ENCODE measurements at places on chromosomes 12 and 14. TPM values are rescaled to one million over a fixed set of nuclear protein-coding genes. Genes with fewer than 3 reads are reported as not detected.

GRCh38 chr14:36683083-36683724 lies 21.5 kb downstream of the PAX9 start:
- H3K4me3 ChIP-seq, result no peak overlapping the region
- DNase-seq, result no peak
- H3K4me1 ChIP-seq, result no peaks in the 10 kb centered on the region
- no peak overlapping the region for H3K27ac ChIP-seq

- H3K27ac ChIP-seq, result no peak overlapping the region
- H3K4me3 ChIP-seq, result no peak overlapping the region
- no peaks in the 10 kb centered on the region for H3K27me3 ChIP-seq
- peaks cover 2% of the 10 kb centered on the region for H3K36me3 ChIP-seq
Measured at GRCh38 chr12:92574051-92574783, 128.6 kb upstream of the PLEKHG7 start.

DNA sequence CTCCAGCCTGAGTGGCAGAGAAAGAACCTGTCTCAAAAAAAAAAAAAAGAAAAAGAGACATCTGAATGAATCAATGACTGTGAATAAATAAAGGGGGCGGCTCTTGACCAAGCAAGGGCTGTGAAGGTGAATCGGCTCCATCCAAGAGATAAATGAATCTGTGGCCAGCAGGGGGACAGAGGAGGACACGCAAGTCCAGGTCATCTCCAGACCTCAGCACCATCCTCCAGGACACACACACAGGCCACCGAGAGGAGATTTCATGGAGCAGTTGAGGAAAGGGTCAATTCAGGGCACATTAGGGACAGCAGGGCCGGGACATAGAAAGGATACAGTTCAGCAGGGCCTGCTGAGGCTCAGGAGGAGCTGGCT lies 21.6 kb downstream of the TRPV4 start:
- H3K27ac ChIP-seq, result no peak overlapping the region
- no peaks in the 10 kb centered on the region for H3K4me1 ChIP-seq
- H3K4me3 ChIP-seq, result no peak overlapping the region
- H3K27me3 ChIP-seq, result peaks cover 3% of the 10 kb centered on the region
- DNase-seq, result no peak

DNA sequence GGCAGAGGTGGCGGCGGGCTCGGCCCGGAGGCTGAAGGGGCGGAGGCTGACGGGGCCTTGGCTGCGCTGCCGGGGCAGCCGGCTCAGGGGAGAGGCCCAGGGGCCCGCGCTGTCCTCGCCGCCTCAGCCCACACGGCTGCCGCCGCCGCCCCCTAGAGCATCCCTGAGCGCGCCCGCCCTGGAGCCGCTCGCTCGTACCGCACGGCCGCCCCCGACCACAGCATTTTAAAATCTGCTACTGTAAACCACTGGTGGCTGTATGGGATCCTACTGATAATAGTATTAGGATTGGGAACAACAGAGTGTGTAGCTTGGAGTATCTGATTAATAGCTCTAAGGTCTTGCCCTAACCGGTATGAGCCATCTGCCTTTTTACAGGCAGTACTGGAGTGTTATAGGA lies 22.2 kb upstream of the EDDM3A start:
- no peaks in the 10 kb centered on the region for H3K36me3 ChIP-seq
- H3K4me1 ChIP-seq, result no peaks in the 10 kb centered on the region
- H3K4me3 ChIP-seq, result no peak overlapping the region
- H3K27ac ChIP-seq, result no peak overlapping the region

- no peaks in the 10 kb centered on the region for H3K36me3 ChIP-seq
- no peak overlapping the region for H3K27ac ChIP-seq
- no peaks in the 10 kb centered on the region for H3K4me1 ChIP-seq
- H3K4me3 ChIP-seq, result no peak overlapping the region
Measured at GRCh38 chr12:106343214-106343528, 14.4 kb upstream of the POLR3B start.

GRCh38 chr12:93025145-93026103 lies 96.3 kb upstream of the EEA1 start:
- H3K4me1 ChIP-seq, result no peaks in the 10 kb centered on the region
- no peaks in the 10 kb centered on the region for H3K36me3 ChIP-seq
- peaks cover 6% of the 10 kb centered on the region for H3K27me3 ChIP-seq
- no peak for DNase-seq

- H3K27ac ChIP-seq, result no peak overlapping the region
- H3K27me3 ChIP-seq, result no peaks in the 10 kb centered on the region
- H3K4me3 ChIP-seq, result no peak overlapping the region
- peaks cover 51% of the 10 kb centered on the region for H3K4me1 ChIP-seq
- no peaks in the 10 kb centered on the region for H3K36me3 ChIP-seq
Measured at GRCh38 chr14:68943107-68943506, 36.0 kb downstream of the ACTN1 start.

DNA sequence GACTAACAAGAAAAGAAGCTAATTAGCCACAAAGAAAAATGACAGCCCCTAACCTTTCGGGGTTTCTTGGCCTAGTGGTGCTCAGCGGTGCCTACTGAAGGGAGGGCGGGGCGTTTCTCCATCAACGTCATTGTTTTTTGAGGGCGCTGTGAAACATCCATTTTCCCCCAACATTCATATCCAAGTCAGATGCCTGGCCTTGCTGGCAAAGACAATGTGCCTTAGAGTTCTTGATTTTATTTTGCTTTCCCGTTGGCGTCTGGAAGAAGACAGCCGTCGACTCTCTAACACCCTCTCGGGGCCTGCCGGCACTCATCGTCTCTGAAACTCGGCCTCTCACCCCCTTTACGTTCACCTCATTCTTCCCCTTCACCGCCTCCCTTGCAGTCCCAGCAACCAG lies 154.5 kb downstream of the PHETA1 start:
- no peaks in the 10 kb centered on the region for H3K36me3 ChIP-seq
- H3K27me3 ChIP-seq, result peaks cover 16% of the 10 kb centered on the region
- no peaks in the 10 kb centered on the region for H3K4me1 ChIP-seq
- DNase-seq, result no peak
- no peak overlapping the region for H3K27ac ChIP-seq

GRCh38 chr12:131202592-131203378 lies 249.1 kb downstream of the ADGRD1 start:
- no peak for DNase-seq
- no peaks in the 10 kb centered on the region for H3K36me3 ChIP-seq
- no peak overlapping the region for H3K27ac ChIP-seq

- no peaks in the 10 kb centered on the region for H3K36me3 ChIP-seq
- no peak for DNase-seq
- H3K4me1 ChIP-seq, result no peaks in the 10 kb centered on the region
Measured at GRCh38 chr12:75571656-75572205, 60.3 kb upstream of the KRR1 start.

DNA sequence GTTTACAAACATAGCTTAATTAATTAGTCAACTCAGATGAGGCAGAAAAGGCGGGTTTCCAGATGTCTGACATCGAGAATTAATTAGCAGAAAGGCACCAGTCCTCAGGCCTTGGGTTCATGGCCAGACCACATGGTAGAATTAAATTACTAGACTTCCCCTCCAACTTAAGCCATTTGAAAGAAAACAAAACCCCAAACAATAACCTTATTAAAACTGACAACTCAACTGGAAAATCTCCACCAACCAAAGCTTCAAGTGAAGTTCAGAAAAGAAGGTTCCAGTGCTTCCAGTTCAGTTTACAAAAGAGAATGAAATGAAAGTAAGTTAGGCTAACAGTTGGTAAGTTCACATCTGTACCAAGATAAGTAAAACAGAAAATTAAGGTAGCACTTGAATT lies 349.5 kb downstream of the GRIN2B start:
- peaks cover 1% of the 10 kb centered on the region for H3K27me3 ChIP-seq
- H3K4me1 ChIP-seq, result no peaks in the 10 kb centered on the region
- no peak overlapping the region for H3K27ac ChIP-seq

DNA sequence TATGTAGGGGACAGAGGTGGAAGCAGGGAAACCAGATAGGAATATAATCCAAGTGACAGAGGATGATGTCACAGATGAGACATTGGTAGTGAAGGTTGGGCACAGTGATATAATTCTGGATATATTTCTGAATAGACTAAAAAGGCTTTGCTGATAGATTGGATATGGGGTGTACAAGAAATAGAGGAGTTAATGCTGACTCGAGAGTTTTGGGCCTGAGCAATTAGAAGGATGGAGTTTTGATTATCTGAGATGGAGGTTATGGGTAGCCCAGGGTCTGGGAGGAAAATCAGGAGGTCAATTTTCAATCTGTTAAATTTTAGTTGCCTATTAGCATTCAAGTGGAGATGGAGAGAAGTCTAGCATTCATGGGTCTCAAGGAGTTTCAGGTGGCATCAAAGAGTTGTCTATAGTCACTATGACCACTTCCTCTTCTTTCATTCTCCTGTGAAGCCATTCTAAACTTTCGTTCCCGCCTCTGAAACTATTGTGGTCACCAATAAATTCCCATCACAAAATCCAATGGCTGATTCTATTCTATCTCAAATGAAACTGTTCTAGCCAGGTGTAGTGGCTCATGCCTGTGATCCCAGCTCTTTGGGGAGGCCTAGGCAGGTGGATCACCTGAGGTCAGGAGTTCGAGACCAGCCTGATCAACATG lies 10.6 kb upstream of the ANO6 start:
- no peak overlapping the region for H3K4me3 ChIP-seq
- H3K27ac ChIP-seq, result no peak overlapping the region
- no peaks in the 10 kb centered on the region for H3K27me3 ChIP-seq
- peaks cover 6% of the 10 kb centered on the region for H3K4me1 ChIP-seq
- no peak for DNase-seq

DNA sequence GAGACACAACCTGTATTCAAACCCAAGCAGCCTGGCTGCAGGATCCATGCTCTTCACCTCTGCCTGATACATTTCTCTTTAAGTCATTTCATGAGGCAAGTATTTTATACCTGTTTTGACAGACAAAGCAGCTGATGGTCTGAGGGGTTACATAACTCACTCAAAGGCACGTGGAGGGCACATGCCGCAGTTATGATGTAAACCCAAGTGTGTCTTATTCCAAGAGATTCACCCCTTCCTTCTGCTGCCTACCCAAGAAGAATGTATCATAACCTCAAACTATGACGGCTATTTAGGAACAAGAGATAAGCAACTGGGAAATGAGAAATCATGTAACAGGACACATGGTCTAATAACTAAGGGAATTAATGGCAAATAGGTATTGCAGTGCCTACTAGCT lies 329.8 kb upstream of the TMPO start:
- H3K36me3 ChIP-seq, result no peaks in the 10 kb centered on the region
- H3K27me3 ChIP-seq, result no peaks in the 10 kb centered on the region

DNA sequence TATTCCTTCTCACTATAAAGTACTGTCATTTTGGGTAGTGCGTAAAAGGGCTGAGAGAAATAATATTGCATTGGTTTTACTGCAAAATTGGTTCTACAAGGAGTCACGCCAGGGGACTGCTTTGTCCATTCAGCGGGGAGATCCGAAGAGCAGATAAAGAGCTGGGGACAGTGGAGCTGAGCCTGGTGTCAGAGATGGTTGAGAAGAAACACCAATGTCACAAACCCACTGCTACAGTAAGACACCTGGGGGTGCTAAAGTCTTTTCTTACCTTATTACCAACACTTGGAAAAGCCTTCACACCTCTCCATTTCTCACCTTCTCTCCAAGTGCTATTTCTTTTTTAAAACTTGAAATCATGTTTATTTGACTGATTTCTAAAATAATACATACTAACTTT lies 14.1 kb downstream of the IL31 start:
- no peaks in the 10 kb centered on the region for H3K27me3 ChIP-seq
- no peaks in the 10 kb centered on the region for H3K36me3 ChIP-seq
- no peak overlapping the region for H3K27ac ChIP-seq
- H3K4me3 ChIP-seq, result no peak overlapping the region

DNA sequence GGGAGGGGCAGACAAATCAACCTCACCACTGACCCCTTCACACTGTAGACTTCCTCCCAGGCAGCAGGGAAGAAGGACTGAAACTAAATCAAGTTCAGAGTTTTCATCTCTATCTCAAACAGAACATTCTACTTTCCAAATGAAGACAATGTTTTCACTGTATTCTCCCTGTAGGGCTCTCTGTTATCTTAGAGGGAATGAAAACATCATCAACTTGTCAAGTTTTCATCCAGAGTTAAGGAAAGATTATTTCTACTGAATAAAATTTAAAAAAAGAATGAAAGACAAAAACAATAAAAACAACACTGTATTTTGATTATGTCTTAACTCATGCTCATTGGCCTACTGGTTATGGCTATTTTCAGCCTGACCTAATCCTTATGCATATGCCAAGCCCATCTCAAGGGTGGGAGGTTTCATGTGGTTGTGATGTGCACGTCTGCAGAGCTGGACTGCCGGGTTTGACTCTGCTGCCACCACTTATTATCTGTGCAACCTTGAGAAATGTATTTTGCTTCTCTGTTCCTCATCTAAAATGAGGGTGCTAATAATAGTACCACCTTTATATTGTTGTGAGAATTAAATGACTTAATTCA lies 152.0 kb upstream of the AVPR1A start:
- no peak for DNase-seq
- peaks cover 2% of the 10 kb centered on the region for H3K4me1 ChIP-seq
- no peak overlapping the region for H3K4me3 ChIP-seq
- H3K36me3 ChIP-seq, result no peaks in the 10 kb centered on the region
- peaks cover 16% of the 10 kb centered on the region for H3K27me3 ChIP-seq

DNA sequence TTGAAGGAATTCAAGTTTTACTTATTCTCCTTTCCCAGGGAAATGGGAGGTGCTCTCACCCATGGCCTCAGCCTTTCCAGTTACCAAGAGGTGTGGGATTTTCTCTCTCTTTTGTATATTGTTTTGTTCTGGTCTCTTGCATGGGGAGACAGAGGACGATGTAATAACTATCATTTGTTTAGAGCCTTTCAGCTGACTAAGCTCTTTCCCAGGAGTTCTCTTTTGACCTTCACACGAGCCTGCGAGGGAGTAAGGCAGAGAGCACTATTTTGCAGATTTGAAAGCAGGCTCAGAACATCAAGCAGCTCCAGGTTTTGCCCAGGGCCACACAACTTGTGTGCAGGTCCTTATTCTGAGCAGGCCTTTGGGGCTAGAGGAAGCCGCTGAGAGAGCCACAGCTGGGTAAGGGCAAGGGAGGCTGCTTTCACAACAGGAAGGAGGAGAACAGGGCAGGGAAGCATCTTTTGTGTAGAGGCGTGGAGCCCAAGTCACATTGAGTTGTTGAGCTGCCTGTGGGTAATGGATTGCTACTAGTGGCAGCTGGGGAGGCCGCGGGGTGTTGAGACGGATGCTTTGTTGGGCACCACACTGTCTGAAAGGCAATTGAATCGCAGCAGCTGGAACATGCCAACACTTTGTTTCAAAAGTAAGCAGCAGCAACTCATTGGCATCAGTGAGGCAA lies 116.2 kb downstream of the PRMT8 start:
- peaks cover 20% of the 10 kb centered on the region for H3K36me3 ChIP-seq
- H3K4me3 ChIP-seq, result no peak overlapping the region
- DNase-seq, result no peak
- no peak overlapping the region for H3K27ac ChIP-seq
- H3K4me1 ChIP-seq, result peaks cover 3% of the 10 kb centered on the region

The GZMB gene
- total RNA-seq, result 195 TPM

The KRT3 gene
- not detected for total RNA-seq

The TTC6 gene
- not detected for total RNA-seq

The NYNRIN gene
- 0.42 TPM for total RNA-seq

The TAS2R8 gene
- total RNA-seq, result not detected

The KRT2 gene
- total RNA-seq, result not detected
